ENCODE measurements at places on chromosomes 1 and 21.

- no peak for DNase-seq
Measured at GRCh38 chr1:176216031-176216430, 8.9 kb upstream of the COP1 start.

- no peak for DNase-seq
Measured at GRCh38 chr1:70518106-70518505, 107.0 kb downstream of the CTH start.

DNA sequence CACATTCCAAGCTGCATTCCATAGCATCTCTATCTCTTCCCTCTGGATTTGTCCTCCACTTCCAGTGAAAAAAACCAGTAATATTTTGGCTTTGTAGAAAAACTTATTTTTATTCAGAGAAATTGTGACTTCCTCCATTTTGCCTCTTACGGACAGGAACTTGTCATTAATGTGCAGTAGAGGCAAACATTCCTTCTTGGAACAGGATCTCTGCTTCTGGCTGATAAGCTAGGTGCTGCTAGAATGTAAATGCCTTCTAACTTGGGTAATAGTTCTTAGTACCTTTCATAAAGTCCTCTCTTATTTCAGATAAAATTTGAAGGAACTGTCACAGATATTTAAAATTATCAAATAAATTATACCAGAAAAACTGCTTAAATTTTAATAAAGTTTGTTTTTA lies 707.8 kb downstream of the USP25 start:
- no peak for DNase-seq

GRCh38 chr21:25464275-25464674 lies 143.0 kb downstream of the MRPL39 start:
- DNase-seq = no peak

GRCh38 chr21:15276243-15276642 lies 211.4 kb upstream of the NRIP1 start:
- no peak for DNase-seq

- DNase-seq = no peak
Measured at GRCh38 chr1:225362805-225363204, 65.0 kb downstream of the LBR start.
